ENCODE measurements at places on chromosomes 2 and 18.
A peak's percentile ranks its signal among the peaks of the same experiment; 100 is the strongest.

- DNase-seq: no peak
Measured at GRCh38 chr2:219125225-219125885, 35.3 kb downstream of the NHEJ1 start.

GRCh38 chr2:100831158-100831750, 11.3 kb downstream of the NPAS2 start:
- no peak for DNase-seq

DNA sequence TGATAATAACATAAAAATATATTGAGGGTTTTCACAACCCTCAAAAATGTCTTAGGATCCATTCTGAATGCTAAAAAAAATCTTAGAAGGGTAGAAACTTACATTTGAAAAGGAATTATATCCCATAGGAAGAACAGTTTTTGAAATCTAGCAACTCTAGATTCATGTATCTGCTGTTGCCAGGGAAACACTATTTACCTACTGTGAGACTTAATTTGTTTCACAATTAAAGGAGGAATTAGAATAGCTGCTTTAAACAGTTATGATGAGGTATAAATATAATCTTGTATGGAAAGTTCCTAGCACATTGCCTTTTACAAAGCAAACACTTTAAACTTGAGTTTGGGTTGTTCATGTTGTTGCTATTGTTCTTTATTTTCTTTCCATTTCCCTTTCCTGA, 988.2 kb downstream of the SUCLG1 start:
- DNase-seq: no peak

- DNase-seq: no peak
Measured at GRCh38 chr2:226611944-226612318, 187.7 kb downstream of the IRS1 start.

DNA sequence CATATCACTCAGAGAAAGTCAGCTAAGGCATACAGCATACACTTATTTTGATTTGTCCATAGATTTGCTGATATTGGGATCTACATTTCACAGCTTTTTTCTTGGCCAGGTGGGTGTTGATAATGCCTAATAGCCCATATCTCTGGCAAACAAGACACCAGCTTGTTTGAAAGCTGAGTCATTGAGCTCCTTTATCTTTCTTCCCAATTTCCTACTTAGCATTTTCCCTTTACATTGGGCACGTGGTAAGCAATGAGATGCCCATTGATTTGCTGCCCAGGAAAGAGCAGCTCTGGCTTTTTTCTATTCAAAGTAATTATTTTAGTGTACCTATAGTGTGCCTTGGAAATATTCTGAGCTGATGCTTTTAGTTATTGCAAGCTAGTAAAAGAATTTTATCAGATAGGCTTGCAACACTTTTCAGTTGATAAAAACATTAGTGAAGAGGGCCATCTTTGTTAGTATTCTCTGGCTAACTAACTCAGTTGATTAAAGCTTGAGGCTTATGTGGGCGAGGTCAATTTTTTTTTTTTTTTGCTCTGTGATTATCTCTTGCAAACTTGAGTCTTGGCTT, 79.6 kb downstream of the OSBPL6 start:
- no peak for DNase-seq

DNA sequence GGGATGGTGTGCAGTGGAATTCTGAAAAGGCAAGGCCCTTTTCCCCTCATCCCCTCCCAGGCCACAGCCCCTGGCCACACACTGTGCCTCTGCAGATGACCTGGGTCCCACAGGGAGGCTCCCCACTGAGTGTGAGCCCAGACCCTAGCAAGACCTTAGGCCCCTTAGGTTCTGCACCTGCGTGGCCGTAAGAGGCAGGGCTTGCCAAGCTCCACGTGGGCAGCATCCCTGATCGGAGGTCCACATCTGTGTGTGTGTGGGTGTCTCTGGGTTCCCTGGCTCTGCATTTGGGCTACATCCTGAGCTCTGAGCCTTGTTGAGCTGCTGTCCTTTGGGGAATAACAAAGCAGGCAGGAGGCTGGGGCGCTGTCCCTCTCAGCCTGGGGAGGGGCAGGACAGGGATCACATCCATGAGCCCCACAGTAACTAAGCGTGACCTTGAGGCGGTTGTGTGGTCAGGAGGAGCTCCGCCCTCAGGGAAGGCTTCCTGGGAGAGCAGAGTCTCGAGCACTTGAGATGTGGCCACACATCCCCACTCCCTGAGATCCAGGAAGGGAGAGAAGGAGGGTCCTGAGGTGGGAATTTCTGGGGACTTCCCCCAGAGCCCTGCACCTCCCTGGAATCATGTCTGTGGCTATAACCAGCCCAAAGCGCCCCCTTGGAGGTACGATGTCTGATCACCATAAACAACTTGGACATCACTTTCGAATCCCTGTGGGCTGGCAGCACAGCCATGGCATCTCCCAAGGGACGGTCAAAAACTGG, 84.8 kb downstream of the STPG4 start:
- no peak for DNase-seq

- DNase-seq: no peak
Measured at GRCh38 chr18:74137920-74138538, 9.6 kb downstream of the FBXO15 start.

DNA sequence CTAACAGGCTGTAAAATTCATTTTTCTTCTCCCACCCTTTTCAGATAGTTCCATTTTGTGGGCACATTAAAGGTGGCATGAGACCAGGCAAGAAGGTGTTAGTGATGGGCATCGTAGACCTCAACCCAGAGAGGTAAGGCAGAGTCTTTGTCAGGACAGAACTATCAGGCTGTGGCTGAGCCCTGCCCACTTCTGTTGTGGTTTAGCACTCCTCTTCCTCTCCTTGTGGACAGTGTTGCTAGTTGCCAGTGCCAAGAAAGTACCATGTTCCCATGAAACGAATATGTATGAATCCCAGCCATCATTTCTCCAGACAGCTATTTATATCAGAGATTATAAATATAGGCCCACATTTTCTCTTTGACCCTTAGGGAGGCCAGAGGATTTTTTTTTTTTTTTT, 1.6 kb downstream of the LGALSL start:
- no peak for DNase-seq

DNA sequence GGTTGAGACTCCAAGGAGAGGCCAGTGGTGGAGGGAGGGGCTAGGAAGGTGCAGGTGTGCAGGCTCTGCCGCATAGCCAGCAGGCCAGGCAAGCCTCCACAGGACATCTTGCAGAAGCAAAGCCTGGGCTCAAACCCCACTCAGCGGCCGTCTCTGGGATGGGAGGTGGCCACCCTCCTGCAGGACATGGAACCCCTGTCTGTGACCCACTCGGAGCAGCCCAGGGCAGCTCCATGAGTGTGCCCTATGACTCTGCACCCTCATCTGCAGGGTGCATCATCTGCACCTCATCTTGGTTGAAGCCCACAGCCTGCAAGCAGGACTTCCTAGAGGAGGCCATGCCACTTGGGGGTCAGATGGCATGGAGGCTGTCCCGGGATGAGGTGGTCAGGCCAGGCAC, 46.3 kb downstream of the GPC1 start:
- DNase-seq: no peak

GRCh38 chr2:239661334-239662312, 260.8 kb upstream of the HDAC4 start:
- DNase-seq: no peak

DNA sequence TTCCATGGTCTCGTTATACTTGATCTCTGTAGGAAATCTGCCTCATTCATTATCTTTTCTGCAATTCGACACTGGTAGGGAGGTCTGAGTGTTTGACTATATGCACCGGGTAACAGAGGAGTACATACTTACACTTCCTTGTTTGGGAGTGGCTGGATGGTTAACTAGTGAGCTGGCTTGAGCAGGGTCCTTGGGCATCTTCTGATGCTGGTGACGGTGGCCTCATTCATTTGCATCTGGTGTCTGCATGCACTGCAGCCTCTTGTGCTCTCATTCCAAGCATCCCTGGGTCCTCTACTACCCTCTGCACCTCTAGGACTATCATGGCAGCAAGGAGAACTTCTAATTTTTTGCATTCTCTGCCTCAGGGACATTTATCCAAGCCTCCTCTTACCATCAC, 100.0 kb upstream of the TCF4 start:
- peak; percentile 2 for DNase-seq

GRCh38 chr2:46973673-46974072, 58.1 kb upstream of the MCFD2 start:
- DNase-seq: no peak

Measured in NCI-H187 (cell line).